ENCODE measurements at places on chromosomes 1 and 21.

GRCh38 chr1:113808450-113809195 lies 3.7 kb downstream of the RSBN1 start:
- no peak for DNase-seq

GRCh38 chr21:38912102-38912629 lies 106.4 kb downstream of the ETS2 start:
- no peak for DNase-seq

DNA sequence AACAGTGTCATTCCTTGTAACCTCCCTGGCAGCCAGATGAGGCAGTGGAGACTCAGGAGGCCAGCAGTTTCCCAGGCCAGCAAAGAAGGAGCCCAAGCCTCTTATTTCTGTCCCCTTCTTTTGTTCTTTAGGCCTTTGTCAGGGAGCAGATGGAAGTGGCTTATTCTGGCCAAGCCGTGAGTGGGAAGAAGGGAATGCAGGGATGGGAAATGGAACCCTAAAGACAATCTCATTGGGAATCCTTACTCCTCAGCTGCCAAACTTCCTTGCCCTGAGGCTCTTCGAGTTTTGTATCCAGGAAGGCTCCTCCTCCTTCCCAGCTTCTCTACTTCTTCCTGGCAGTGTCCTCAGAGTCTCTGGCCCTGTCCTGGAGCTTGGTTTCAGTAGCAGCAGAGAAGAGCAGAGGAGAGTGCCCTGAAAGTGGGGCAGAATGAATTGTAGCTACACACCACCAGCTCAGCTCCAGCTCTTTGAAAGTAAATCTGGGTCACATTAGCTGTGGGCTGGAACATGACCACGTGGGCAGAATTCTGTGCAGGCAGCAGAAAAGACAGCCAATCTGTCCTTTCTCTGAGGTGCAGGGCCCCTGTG lies 63.9 kb downstream of the NDUFS5 start:
- DNase-seq = no peak

DNA sequence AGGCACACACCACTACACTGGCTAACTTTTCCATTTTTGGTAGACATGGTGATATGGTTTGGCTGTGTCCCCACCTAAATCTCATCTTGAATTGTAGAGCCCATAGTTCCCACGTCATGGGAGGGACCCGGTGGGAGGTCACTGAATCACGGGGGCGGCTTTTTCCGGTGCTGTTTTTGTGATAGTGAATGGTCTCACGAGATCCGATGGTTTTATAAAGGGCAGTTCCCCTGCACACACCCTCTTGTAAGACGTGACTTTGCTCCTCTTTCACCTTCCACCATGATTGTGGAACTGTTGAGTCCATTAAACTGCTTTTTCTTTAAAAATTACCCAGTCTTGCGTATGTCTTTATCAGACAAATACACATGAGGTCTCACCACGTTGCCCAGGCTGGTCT lies 1.3 kb upstream of the FTCD start:
- no peak for DNase-seq

- no peak for DNase-seq
Observed at GRCh38 chr1:164770131-164770529, 211.1 kb downstream of the PBX1 start.

DNA sequence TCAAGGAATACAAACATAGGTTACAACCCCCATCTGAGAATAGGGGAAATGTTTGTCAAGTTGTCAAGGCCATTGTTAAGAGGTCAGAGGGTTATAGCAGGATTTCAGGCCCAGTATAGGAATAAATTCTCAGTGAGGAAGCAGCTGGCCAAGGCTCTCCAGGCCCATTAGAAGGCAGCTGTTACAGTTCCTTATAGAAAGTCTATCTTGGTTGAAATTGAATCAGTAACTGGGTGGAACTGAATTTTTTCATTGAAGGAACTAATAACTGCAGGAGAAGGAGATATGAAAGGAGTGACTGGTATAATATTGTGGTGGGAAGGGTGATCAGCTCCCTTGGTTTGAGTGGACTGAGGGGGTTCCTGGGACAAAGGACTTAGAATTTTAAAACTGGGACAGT lies 134.1 kb downstream of the CYYR1 start:
- no peak for DNase-seq

GRCh38 chr1:52111492-52111891 lies 30.4 kb upstream of the ZFYVE9 start:
- no peak for DNase-seq

- no peak for DNase-seq
Observed at GRCh38 chr1:234827181-234827580, 217.2 kb upstream of the IRF2BP2 start.

- no peak for DNase-seq
Observed at GRCh38 chr21:38930066-38930465, 124.3 kb downstream of the ETS2 start.

DNA sequence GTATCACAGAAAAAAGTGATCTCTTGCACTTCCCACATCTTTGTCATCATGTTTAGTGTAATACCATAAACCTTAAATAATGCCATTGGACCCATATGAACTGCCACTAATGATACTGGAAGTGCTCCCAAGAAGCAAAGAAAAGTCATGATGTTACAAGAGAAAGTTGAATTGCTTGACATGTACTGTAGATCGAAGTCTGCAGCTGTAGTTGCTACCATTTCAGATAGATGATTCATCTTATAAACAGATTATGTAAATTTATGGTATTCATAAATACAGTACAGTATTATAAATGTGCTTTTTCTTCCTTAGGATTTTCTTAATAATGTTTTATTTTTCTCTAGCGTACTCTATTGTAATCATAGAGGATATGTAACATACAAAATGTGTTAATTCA lies 30.1 kb upstream of the LAMC2 start:
- DNase-seq = no peak

GRCh38 chr1:9391620-9392019 lies 98.9 kb downstream of the SPSB1 start:
- no peak for DNase-seq

DNA sequence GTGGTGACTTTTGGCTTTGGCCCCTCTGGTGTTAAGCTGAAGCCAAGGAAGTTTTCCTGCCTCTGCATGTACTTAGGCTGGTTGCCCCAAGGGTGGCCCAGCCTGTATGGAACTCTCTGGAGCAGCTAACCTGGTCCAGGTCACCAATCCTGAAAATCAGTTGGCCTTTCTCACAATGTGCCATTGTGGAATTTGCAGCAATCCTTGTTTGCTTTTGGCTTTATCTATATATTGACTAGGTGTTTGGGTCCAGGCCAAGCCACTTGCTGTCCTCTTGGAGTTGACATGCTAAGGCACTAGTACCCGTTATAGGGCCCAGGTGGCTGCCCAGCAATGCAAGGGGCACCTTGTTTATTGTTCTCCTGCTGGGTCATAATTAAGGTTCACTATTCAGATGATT lies 124.6 kb downstream of the CAMTA1 start:
- DNase-seq = no peak

DNA sequence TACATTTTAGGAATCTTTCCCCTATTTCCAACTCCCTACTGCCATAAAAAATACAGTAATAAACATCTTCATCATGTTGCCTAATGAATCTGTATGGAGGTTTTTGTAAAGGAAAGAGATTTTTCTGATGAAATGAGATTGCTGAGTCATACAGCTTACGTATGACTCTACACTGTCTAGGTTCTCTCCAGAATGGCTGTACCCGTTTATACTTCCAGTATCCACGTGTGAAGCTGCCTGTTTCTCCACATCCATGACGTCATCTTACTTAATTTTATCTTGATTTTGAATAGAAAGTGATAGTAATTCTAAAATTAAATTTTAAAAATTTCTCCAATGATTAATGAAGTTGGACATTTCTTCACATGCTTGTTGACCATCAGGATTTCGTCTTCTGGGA lies 103.7 kb downstream of the COQ8A start:
- DNase-seq = peak; percentile 3

DNA sequence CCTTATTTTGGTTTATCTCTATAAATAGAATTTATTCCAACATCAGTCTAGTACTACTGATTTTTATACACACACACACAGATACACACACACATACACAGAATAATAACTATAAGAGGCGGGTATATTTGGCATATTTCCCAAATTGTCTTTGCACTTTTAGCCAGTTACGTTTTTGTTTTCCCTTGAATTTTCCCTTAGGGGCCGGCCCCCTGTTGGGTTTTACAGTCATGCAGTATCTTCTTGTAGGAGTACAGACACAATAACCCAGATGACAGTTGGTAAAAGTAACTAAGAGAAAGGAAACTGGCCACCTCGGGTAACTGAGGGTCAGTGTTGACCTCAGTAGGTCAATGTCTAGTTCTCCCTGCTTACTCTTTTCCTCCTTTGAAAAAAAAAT lies 50.9 kb downstream of the DISP1 start:
- DNase-seq = no peak

DNA sequence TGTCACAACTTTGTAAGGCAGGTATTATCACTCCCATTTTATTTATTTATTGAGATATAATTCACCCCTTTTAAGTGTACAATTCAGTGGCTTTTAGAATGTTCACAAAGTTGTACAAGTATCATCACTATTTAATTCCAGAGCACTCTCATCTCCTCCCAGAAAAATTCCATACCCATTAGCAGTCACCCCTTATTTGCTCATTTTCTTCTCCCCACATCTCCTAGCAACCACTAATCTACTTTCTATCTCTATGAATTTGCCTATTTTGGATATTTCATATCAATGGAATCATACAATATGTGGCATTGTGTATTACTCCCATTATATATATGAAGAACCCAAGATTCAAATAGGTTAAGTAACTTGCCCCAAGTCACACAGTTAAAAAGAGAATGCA lies 7.0 kb downstream of the DSTYK start:
- no peak for DNase-seq

DNA sequence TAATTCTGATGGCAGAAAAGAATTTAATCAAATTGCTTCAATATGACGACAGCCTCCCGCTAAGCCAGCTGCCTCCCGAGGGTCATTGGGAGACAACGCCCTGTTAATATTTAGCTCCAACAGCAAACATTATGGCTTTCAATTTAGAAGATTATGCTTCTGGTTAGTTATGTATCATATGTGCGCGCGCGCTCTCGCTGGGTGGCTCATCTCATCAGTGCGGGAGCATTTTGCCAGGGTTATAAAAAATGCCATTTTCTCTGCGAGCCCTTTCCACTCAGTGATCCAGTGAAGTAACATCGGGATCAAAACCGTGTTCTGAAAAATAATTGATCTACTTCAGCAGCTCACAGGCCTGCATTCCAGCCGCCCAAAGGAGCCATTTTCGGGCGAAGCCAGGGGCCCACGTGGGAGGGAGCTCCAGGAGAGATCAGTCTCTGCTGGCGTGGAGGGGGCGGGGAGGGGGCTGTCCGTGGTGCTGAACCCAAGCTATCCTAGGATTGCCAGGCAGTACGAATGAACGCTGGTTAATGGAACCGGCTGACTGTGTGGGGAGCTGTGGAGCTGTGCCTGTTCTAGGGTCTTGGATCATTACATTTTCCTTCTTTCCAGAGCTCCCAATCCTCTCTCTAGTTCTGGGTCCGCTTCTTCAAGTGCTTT lies 219.1 kb upstream of the ZC3H12A start:
- no peak for DNase-seq

DNA sequence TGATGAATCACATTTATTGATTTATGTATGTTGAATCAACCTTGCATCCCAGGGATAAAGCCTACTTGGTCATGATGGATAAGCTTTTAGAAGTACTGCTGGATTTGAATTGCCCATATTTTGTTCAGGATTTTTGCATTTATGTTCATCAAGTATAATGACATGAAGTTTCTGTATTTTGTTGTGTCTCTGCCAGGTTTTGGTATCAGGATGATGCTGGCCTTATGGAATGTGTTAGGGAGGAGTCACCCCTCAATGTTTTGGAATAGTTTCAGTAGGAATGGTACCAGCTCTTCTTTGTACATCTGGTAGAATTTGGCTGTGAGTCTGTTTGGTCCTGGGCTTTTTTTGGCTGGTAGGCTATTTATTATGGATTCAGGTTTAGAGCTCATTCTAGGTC lies 1643.1 kb upstream of the B3GALT2 start:
- DNase-seq = no peak

DNA sequence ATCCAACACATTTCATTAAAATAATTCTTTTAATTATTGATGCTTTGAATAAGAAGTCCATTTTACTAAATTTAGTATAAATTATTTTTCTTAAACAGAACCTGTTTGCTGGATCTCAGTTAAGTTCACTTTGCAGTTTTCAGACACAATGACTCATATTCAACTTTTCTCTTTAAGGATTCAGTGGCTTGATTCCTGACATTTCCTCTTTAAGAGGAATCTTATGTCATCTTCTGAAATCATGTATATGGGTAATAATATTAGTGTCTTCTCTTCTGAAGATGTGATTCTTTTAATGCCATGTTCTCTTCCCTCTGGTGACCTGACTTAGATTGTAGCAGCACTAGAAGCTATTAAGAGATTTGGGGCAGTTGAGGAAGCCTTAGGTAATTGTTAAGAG lies 12.6 kb downstream of the CREG1 start:
- no peak for DNase-seq

- no peak for DNase-seq
Observed at GRCh38 chr1:44040846-44041245, 9.6 kb upstream of the SLC6A9 start.

- no peak for DNase-seq
Observed at GRCh38 chr1:154746622-154747299, 123.3 kb downstream of the KCNN3 start.

Data from hepatic stellate cell (primary cell).